ENCODE measurements at places on chromosomes 7 and 10.

GRCh38 chr7:118583641-118584040, 359.1 kb downstream of the ANKRD7 start:
- no peak for DNase-seq

DNA sequence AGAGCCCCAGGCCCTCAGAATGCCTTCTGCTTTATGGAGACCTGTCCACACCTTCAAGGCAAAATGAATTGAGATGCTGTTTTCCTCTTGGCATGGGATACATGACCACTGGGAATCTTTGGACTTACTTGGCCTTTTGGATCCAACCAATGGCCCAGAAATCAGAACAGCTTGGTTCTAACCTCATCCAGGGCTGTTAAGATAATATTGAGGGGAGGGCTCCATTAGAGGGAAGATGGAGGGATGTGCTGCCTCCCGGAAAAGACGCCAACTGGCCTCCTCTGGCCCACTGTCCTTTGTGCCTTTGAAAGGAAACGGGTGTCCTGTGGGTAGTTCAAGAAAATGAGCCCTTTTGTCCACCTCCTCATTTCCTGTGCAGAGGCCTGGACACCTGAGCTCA, 530.9 kb downstream of the KCNMA1 start:
- no peak for DNase-seq

GRCh38 chr10:35140126-35140525, 13.5 kb downstream of the CREM start:
- DNase-seq, result no peak

DNA sequence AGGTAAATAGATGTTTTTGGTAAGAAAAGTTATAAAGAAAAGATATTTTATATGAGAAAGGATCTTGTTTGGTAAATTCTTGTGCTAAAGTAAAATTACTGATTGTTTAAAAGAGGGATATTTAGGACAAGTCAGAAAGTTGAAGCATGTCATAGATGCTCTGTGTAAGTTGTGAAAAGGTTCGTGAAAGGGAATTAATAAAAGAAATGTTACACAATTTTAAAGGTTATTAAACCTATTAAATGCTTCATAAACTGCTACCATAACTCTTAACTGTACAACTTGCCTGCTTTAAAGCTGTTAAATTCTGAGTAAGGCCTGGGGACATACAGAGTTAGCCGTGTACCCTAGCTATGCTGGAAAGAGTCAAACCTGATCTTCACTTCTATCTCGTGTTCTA, 634.1 kb downstream of the ACTR3B start:
- DNase-seq, result no peak

DNA sequence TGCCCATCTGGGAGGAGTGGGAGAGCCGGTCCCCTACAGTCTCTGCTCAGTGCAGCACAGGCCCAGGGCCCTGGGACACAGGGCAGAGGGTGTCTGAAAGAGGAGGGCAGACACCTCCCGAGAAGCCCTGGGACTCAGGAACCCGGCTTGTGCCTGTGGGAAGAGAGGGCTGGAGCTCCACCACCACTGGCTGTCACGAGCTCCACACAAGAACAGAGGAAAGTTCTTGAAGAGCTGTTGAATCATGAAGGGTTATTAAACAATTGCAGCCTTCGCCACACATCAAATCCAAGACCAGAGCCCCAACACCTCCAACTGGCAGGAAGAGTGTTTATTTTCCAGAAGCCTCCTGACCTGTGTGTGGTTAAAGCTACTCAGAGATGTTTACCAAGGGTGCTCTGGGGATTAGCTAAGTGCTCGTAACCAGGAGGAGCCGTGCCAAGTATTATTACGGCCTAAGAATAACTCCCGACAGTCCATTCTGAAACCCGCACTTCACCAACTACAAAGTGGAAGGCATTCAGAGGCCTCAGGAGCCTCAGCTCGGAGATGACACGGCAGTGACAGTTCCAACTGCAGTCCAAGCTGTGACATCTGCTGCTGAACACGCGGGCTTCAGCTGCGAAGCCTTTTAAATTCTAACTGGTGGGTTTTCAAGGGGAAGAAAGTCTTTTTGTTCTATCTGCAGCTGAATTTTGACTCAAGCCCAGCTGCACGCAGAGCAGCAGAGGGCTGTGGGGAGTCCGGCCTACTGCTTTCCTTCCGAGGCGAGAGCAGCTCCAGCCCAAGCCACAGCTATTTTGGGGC, 75.1 kb downstream of the MAD1L1 start:
- DNase-seq, result peak; percentile 76

GRCh38 chr7:129210256-129210988, 14.4 kb upstream of the AHCYL2 start:
- peak; percentile 89 for DNase-seq

- DNase-seq, result no peak
Observed at GRCh38 chr7:142001163-142001874, 5.6 kb downstream of the MGAM start.

- DNase-seq, result no peak
Observed at GRCh38 chr7:151507806-151508205, 11.9 kb downstream of the RHEB start.

GRCh38 chr7:77830649-77831355, 32.2 kb downstream of the PHTF2 start:
- no peak for DNase-seq

DNA sequence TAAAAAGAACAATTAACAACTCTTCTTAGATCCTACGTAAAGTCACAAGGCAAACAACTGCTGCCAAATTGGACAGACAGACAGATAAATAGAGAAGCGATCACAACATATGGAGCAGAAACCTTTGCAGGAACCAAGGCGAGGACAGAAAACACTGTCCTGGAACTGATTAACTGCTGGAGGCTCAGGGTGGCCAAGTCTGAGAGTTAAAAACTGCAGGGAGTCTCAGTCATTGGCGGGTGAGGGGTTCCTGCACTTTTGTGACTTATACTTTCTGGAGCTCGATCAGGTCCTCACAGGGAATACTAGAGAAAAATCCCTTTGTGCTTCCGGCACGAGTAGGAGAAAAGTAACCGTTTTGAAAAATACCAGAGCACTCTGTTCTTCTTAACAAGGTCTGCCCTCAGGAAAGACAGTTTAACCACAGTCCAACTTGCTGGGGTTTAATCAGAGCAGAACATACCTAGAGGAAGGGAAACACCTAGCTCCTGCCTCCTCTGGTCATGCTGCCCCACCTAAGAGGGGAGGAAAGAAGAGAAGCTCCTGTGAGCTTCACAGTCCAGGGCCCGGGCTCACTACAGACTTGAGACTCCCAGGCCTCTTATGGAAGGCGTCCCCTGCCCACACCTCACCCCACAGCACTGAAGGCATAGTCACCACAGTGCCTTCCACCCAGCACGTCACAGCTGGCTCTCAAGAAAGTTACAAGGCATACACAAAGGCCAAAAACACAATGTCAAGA, 74.9 kb downstream of the LARP4B start:
- DNase-seq, result no peak

DNA sequence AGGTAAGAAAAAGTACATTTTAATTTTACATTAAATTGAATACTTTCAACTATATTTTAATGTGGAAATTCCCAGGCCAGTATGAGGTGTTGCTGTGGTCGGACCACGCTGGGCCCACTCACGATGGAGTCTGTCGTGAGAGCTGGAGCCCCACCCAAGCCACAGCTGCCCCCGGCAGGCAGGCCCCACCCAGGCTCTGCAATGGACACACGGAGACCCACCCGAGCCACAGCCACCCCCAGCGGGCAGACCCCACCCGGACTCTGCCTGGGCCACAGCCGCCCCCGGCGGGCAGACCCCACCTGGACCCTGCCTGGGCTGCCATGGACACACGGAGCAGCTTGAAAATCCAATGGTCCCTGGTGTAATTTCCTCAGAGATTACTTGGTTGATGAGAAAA, 141.3 kb downstream of the PTPRN2 start:
- DNase-seq, result no peak

GRCh38 chr10:62616885-62617590, 187.5 kb upstream of the ADO start:
- no peak for DNase-seq

GRCh38 chr10:11563936-11564335, 47.5 kb downstream of the USP6NL start:
- DNase-seq, result no peak

- no peak for DNase-seq
Observed at GRCh38 chr10:124145109-124145870, 51.9 kb upstream of the CHST15 start.

- DNase-seq, result no peak
Observed at GRCh38 chr10:24715246-24715769, 8.4 kb downstream of the ARHGAP21 start.

GRCh38 chr7:36473454-36474282, 84.0 kb downstream of the ANLN start:
- peak; percentile 50 for DNase-seq

DNA sequence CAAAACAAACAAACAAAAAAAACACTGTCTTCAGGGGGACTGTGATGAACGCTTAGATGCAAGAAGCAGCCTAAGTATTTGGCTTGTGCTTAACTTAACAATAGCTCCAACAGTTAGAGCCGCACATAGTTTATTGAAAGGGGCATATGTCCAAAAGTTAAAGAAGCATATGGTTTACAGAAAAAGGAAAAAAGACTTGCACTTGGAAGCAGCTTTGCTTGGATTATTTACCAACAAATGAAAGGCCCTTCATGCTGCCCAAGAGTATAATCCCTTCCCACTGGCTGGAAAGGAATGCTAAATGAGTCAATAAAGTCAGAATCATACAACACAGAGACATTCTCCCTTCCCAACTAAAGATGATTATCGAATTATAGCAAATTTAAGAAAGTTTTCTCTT, 77.9 kb downstream of the GLI3 start:
- peak; percentile 64 for DNase-seq

DNA sequence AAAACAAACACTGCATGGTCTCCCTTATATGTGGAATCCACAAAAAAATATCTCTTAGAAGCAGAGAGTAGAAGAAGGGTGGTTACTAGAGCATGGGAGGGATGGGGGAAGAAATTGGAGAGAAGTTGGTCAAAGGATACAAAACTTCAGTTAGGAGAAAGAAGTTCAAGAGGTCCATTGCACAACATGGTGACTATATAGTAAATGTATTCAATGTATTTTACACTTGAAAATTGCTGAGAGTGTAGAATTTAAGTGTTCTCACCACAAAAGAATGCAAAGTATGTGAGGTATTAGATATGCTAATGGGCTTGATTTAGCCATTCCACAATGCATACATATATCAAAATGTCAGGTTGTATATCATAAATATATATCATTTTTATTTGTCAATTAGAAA, 232.0 kb upstream of the CELF2 start:
- DNase-seq, result no peak

DNA sequence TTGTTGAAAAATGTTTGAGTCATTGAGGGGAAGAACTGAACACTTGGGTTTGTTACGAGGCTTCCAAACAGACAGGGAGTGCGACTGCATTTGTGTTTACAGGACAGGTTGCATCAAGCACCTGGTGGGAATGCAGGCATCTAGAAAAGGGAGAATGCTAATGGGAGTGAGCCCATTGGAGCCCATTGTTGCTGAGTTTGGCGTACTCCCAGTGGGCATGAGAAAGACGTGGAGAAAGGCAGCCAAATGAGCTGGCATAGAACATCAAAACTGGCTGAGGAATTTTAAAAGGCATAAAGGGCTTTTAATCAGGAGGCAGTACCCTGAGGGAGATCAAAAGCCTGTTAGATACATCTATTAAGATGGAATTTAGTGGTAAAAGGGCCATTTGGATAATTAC, 171.6 kb upstream of the NPSR1 start:
- DNase-seq, result no peak

- no peak for DNase-seq
Observed at GRCh38 chr7:96277921-96278320, 44.0 kb downstream of the SLC25A13 start.

DNA sequence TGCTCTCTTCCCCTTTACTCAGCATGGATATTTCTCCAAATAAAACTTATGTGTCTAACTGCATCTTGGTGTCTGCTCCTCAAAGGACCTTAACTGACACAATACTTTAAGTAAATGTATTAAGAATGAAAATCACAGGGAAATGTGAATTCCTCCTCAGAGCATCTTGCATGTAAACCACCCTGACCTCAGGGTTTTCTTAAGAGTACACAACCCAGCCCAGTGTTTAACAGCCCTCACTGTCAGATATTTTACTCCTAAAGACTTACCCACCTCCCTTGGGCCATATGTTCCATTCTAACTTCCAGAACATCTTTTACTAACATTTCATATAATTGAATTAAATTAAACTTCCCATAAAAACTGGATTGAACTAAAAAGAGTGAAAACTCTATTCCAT, 315.3 kb downstream of the HPSE2 start:
- no peak for DNase-seq

DNA sequence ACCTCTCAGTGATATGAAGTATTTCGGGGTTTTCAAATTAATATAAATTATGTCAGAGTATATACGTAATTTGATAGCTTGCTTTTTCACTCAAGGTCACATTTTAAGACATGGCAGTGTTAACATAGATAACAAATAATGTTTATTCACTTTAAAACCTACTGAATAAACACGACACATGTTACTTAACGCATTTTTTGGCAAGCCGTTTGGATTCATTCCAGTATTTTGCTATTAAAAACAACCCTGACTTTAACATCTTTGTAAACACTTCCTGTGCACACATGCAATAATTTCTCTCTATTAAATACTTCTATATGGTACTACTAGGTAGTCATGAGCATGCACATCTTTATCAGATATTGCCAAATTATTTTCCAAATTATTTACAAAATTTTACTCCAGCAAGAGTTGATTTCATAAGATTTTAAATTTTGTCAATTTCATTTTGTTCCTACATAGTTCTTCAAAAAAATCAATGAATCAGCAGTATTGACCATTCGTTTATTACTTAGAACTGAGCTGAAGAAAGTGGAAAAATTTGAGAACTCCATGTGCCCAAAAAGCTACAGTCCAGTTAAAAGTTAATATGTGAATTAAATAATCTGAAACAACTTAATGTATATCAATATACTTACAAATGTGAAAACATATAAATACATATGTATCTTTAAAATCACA, 26.8 kb upstream of the THSD7A start:
- DNase-seq, result no peak

DNA sequence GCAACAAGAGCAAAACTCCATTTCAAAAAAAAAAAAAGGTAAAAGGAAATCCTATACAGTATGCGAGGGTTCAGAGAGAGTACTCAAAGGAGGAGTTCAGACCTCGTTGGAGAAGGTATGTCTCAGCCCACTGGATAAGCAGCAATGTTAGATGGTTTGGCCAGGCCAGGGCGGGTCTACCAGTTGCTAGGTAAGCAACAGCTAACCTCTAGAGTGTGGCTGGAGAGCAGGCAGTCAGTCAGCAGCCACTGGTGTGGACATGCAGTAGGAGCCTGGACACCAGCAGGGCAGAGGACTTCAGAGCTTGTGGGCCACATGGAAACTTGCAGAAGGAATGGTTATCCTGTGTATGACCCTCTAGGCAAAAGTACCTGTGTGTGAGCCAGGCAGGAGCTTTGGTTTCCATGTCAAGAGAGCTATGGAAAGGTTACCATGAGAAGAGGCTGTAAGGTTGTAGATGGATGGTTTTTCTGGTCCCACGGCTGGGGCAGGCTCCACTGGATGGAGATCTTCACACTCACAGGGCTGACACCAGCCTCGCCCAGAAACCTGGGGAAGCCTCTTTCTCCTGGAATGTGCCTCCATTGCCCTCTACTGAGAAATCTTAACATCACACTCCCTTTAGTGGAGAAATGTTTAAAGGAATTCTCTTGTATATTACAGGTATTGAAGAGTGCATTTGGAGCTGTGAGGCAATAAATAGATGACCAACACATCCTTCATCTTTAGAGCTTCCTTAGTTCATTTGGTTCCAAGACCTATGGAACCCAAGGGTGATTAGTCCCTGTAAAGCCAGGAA, 63.6 kb downstream of the CCDC186 start:
- DNase-seq, result no peak

- no peak for DNase-seq
Observed at GRCh38 chr7:25926451-25926850, 225.5 kb upstream of the NFE2L3 start.

Data from kidney (tissue), 22 donors.